ENCODE measurements at places on chromosomes 4 and X. TPM values are rescaled to one million over a fixed set of nuclear protein-coding genes. Genes with fewer than 3 reads are reported as not detected.
A peak's percentile ranks its signal among the peaks of the same experiment; 100 is the strongest.

DNA sequence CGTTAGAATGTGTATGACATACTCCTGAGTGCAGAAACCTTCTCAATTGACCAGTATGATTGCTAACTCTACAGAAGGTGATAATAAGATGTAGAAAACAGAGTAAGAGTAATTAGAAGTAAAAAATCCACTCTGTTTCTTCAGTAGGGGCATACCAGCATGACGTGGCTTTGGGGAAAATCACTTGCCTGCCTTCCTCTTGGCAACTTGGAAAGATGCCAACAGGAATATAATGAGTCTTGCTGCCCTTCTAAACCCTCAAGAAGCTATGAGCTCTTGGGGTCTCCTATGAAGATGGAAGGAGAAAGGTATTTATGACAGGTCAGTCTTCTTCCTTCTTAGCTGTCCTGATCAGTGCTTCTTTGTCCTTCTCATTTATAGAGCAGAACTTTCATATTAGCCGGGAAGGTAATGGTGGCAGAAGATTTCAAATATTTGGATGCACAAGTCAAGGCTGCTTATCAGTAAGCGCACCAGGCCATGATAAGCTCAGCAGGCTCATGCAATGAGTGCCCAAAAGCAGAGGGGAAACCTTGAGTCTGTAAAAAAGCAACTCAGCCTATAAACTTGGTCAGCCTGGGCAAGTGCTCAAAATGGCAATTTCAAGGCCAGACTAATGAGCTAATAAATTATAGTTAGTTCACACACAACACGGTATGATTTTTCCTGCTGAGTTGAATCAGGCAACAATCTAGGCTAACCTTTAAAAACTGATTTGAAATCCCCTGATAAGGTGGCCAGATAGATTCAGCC is 69.7 kb upstream of the PPARGC1A start:
- H3K27ac ChIP-seq = no peak overlapping the region
- H3K4me1 ChIP-seq = no peaks in the 10 kb centered on the region
- H3K27me3 ChIP-seq = no peaks in the 10 kb centered on the region
- no peaks in the 10 kb centered on the region for H3K36me3 ChIP-seq
- DNase-seq = no peak
- H3K4me3 ChIP-seq = no peak overlapping the region

GRCh38 chr4:184544788-184545409 is 70.5 kb upstream of the IRF2 start:
- H3K27ac ChIP-seq = no peak overlapping the region
- DNase-seq = no peak
- H3K4me1 ChIP-seq = peaks cover 4% of the 10 kb centered on the region
- H3K4me3 ChIP-seq = no peak overlapping the region
- H3K36me3 ChIP-seq = no peaks in the 10 kb centered on the region
- no peaks in the 10 kb centered on the region for H3K27me3 ChIP-seq

The C1QTNF7 gene
- 12.9 TPM for polyA plus RNA-seq

DNA sequence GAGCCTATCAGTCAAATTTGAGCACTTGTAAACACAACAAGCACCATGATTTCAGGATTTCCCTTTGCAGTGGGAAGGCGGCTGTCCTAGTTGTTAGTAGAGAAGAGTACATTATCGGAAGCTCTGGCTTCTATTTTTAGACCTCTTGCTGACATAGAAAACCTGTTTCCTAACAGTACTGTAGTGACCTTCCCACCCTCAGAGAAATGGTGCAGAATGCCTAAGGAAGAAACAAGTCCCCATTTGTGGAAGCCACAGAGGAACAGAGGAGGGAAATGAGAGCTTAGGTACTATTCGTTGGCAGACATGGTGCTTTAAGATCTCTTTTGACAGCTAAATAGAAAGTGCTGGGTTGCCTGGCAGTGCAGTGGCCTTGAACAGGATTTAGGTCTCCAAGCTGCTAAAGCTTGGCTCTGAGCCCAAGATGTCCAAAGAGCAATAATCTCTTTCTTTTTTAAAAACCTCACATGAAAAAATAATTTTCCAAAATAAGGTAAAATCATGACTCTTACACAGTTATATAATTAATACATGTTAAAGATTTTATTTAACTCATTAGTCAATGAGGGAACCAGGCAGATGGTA is 24.9 kb downstream of the GLRA2 start:
- no peaks in the 10 kb centered on the region for H3K4me1 ChIP-seq
- no peak overlapping the region for H3K4me3 ChIP-seq
- peak; percentile 17 for DNase-seq
- H3K36me3 ChIP-seq = no peaks in the 10 kb centered on the region

DNA sequence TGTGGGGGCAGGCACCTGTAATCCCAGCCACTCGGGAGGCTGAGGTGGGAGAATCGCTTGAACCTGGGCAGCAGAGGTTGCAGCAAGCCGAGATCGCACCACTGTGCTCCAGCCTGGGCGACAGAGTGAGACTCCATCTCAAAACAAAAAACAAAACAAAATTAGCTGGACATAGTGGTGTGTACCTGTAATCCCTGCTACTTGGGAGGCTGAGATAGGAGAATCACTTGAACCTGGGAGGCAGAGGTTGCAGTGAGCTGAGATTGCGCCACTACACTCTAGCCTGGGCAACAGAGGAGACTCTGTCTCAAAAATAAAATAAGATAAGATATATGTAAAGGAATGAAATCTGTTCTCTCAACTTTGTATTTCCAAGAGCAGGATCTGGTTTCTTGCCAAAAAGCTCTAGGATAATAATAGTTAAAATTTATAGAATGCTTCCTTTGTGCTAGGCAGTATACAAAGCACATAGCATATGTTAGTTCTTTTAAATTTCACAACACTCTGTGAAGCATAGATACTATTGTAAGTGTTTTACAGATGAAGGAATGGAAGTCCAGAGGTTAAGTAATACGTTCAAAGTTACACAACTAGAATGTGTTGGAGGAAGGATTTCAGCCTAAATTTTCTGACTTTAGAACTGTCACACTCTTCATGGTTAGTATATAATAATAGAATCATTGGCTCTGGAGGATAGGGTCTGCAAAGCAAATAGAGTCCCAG is 10.3 kb downstream of the MRPL1 start:
- no peaks in the 10 kb centered on the region for H3K36me3 ChIP-seq
- H3K4me1 ChIP-seq = no peaks in the 10 kb centered on the region
- H3K27ac ChIP-seq = no peak overlapping the region
- DNase-seq = no peak
- H3K4me3 ChIP-seq = no peak overlapping the region

The HS3ST1 gene
- 3.0 TPM for polyA plus RNA-seq

The KCND1 gene
- 5.7 TPM for polyA plus RNA-seq

The TLR2 gene
- 28.6 TPM for polyA plus RNA-seq

DNA sequence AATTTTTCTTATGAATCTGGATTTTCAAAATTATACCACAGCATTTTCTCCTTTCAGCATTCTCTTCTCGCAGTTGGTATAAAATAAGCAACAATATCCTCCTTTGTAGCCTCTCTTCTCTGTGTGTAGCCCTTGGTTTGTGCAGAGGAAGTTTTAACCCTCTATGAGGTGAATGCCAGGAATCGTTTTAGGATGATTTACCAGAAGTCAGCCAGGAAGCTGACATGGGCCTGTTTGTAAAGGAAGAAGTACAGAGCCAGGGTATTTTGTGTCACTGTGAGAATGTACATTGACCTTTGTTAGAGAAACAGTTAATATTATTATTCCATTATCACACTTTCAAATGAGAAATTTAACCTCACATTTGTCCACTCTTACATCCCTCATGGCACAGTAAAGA is 88.9 kb upstream of the RPL34 start:
- H3K4me3 ChIP-seq = no peak overlapping the region
- H3K4me1 ChIP-seq = peaks cover under 1% of the 10 kb centered on the region
- H3K27me3 ChIP-seq = no peaks in the 10 kb centered on the region
- no peak for DNase-seq
- no peaks in the 10 kb centered on the region for H3K36me3 ChIP-seq

GRCh38 chr4:148016063-148016637 is 284.3 kb downstream of the ARHGAP10 start:
- no peak overlapping the region for H3K27ac ChIP-seq
- H3K36me3 ChIP-seq = no peaks in the 10 kb centered on the region
- H3K27me3 ChIP-seq = no peaks in the 10 kb centered on the region
- H3K4me3 ChIP-seq = no peak overlapping the region

The ARHGEF38 gene
- 7.7 TPM for polyA plus RNA-seq

- H3K27ac ChIP-seq = no peak overlapping the region
- no peak overlapping the region for H3K4me3 ChIP-seq
- H3K36me3 ChIP-seq = no peaks in the 10 kb centered on the region
- DNase-seq = no peak
Measured at GRCh38 chrX:84729809-84730208, 227.6 kb upstream of the HDX start.

- H3K36me3 ChIP-seq = no peaks in the 10 kb centered on the region
- H3K4me1 ChIP-seq = no peaks in the 10 kb centered on the region
- H3K4me3 ChIP-seq = peak overlapping the region; percentile 49
- H3K27ac ChIP-seq = peak overlapping the region; percentile 79
Measured at GRCh38 chr4:170089274-170089667, 485 bp downstream of the AADAT start.

DNA sequence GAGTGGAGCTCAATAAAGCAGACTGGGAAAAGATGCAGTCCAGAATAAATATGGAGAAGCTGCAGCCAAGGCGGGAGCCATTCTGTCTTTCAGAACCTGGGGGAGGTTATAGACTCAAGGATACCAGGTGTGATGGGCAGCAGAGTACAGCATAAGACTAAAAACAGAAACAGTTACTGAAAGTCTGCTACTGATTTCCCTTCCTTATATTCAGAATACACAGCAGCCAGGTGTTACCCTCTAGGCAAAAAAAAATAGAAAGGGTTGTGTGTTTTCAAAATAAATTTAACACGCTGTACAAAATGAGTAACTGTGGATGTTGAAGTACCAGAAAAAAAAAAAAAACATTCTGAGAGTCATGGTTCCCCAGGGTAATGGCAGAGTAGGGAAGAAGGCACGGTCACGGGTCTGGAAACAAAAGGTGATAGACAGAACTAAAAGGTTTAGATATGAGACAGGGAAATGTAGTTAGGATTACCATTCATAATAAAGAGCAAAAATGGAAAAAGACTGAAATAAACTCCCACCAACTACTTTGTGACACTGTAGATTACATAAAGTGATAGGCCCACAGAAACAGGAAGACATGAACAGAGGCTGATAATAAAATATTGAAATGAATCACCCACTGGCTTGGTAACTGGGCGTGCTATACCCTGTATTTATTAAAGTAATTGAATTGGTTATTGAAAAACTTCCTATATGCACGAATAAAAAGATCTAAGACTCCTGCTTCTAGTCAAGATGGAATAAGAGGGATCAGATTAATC is 10.8 kb upstream of the HHIP start:
- H3K36me3 ChIP-seq = no peaks in the 10 kb centered on the region
- no peak overlapping the region for H3K4me3 ChIP-seq
- no peaks in the 10 kb centered on the region for H3K4me1 ChIP-seq
- no peaks in the 10 kb centered on the region for H3K27me3 ChIP-seq

GRCh38 chr4:138223231-138223910 is 18.8 kb downstream of the SLC7A11 start:
- no peak overlapping the region for H3K27ac ChIP-seq
- no peaks in the 10 kb centered on the region for H3K36me3 ChIP-seq
- H3K4me1 ChIP-seq = no peaks in the 10 kb centered on the region
- no peak for DNase-seq
- no peak overlapping the region for H3K4me3 ChIP-seq
